ENCODE measurements at places on chromosomes 5 and 9.

- DNase-seq = no peak
Measured at GRCh38 chr9:38404314-38404713, 11.8 kb downstream of the ALDH1B1 start.

- no peak for DNase-seq
Measured at GRCh38 chr5:101018299-101018698, 115.2 kb upstream of the ST8SIA4 start.

DNA sequence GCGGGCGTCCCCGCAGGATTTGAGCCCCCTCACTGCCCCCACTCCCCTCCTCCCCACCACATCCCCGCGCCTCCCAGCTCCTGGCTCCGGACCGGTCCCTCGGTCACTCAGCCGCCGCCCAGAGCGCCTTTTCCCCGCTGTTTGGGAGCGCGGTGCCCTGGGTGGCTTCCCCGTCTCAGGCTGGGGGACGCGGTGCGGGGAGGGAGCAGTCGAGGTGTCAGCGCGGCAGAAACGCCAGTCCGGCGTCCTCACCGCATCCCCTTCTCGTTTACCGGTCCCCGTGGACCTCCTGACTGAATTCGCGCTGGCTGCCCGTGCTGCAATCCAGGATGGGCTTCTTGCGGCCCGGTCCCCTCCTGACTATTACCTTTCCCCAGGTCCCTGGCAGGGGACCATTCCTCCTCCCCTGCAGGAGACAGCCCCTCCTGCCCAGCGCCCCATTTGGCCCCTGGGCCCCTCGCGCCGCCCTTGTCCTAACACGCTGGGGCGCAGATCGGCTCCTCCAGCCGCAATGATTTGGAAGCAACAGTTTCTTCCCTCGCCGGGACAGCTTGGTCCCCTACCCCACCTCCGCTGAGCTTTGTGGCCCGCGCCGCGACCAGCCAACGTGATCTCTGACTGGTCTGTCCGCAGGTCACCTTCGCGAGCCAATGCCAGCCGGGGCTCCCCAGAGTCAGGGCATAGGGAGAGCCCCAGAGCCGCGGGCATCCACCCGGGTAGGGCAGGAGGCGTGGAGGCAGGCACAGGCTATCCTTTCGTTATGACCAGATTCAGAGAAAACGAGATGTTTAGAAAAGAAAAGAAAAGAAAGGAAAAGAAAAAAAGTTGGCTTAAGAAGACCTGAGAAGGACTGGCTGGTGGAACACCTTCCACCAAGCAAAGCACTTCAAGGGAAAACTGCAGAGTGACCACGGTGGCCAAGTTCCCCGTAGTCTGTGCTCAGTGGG lies 1.2 kb downstream of the ANKRD33B start:
- DNase-seq = peak; percentile 64

DNA sequence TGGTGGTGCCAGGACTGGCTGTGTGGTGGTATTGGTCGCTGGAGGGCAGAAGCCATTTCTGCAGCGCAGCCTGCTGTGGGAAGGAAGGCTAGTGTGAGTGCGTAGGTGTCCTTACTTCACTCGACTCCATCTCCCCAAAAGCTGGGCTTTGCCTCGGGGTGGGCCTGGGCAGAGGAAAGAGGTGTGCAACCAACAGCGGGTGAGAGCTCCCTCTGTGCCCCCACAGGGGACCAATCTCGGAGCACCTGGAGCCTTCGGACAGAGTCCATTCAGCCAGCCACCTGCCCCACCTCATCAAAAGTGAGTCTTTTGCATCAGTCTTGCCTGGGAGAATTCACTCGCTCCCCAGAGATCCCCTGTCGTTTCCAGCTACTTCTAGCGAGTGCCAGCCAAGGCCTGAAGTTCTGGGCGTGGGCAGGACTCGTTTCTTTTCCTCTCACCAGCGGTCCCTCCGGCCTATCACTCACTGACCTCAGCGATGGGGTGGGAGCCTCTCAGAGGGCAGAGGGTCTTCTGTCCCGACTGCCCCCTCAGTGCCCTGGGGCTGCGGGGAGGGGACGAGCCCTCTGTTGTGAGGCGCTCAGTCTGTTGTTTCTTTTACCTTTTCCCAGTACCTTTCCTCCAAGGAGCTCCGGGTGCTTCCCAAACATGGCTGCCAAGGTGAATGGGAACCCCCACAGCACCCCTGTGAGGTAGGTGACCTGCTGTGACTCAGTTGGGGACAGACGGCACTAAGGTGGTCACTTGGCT lies 32.9 kb upstream of the PRDM12 start:
- no peak for DNase-seq

DNA sequence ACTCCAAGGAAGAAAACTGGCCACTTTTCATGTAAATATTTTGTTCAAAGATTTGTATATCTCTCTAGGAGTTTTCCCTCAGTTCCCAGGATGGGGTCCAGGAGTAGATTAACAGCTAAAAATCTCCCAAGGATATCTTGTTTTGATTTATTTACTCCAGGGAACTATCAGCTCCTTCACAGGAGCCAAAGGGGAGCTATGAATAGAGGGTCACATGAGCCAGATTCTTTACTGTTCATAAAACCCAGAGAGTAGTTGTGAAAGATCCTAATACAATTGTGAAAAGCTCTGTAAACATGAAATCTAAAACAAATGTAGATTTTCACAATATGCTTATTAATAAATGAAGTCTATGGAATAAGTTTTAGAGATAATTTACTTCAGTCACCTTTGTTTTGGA lies 16.9 kb downstream of the DIMT1 start:
- no peak for DNase-seq

GRCh38 chr9:114928136-114928535 lies 2.3 kb downstream of the TNFSF8 start:
- DNase-seq = no peak

DNA sequence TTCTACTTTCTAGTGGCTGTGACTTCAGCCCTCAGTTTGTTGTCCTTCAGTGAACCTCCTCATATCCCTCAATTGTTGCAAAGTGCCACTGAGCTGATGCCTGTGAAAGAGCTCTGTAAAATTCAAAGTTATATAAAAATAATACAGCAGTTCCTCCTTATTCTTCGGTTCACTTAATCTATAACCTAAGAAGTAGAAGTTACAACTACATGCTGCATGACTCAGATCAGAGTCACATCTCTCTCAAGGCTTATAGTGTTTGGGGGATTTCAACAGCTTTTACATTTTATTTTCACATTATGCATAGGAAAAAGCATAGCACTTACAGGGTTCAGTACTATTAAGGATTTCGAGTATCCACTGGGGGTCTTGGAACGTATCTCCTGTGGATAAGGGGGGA lies 25.1 kb upstream of the GCNT1 start:
- no peak for DNase-seq

DNA sequence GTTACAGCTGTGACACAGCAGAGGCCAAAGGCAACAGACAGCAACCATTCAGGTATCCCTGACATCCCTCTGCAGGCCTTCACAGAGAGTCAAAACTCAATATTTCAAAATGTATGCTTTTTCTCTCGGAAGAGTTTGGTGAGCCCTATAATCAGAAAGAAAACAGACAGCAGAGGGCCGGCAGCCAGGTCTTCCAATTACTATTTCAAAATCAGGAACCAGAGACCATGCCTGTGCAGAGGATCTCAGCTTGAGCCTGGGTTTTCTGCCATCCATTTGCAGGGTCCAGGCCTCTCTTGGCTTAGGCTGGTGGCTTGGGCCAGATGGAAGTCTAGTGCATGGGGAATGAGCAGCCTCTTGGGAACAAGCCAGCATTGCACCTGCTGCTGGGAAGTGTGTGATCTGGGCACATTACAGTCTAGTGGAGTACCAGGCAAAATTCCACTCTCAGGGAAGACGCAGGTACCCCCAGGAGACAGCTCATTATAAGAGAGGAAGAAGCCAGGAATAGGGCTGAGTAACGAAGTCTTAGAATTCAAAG lies 231.3 kb downstream of the ENC1 start:
- DNase-seq = no peak

DNA sequence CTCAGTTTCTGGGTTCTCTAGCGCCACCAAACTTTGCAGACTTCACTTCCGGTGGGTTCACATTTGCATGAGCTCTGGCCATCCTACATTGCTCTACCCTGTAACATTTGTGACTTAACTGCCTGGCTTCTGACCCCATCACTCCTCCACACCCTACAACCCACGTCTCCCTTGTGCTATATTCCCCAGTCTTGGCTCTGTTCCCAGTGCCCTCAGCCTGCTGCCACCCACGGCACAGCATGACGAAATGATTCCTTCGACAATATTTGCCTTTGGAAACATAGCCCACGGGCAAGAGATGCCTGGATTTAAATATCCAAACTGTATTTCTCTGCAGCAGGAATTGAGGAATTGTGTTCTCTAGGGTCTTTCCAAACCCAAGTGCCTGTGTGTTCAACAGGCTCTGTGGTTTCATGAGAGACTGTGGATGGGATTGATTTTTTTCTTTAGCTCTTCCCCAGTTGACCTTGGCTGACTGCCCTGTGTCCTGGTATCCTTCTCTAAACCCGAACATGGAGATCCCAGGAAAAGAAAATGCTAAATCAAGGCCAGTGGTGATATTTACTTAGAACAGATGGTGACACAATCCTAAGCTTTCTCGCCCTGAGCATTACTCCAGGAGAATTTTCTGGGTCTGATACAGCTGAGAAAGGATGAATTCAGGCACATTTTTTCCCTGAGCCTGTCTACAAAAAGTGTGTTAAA lies 44.4 kb upstream of the GRIA1 start:
- no peak for DNase-seq

GRCh38 chr5:135315386-135315785 lies 83.6 kb downstream of the MACROH2A1 start:
- DNase-seq = no peak

DNA sequence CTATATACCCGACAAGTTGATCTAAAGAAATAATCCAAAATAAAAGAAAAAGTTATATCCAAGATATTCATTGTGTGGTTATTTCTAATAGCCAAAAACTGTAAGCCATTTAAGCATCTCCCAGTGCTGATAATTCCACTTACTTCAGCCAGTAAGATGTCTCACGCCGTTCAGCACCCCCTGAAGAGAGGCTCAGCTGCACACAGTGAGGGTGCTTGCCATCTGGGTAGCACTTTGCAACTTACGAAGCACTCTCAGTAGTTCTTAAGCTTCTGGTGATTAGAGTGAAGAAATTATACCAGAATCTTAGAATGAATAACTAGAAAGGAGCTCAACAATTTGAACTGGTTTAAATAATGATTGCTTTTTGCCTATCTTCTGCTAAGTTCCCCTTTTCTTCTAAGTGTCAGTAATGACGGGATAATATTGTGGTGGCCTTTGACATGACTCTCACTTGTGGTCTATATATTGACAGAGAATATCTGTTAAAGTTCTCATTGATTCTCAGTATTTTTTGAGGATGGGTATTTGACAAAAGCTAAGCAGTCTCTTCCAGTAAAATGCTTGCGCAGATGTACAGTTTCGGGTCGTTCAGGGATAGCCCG lies 26.2 kb upstream of the LTC4S start:
- DNase-seq = no peak

GRCh38 chr5:7882926-7883325 lies 14.0 kb downstream of the MTRR start:
- no peak for DNase-seq

GRCh38 chr9:114507726-114508125 lies 2.5 kb upstream of the WHRN start:
- DNase-seq = no peak

DNA sequence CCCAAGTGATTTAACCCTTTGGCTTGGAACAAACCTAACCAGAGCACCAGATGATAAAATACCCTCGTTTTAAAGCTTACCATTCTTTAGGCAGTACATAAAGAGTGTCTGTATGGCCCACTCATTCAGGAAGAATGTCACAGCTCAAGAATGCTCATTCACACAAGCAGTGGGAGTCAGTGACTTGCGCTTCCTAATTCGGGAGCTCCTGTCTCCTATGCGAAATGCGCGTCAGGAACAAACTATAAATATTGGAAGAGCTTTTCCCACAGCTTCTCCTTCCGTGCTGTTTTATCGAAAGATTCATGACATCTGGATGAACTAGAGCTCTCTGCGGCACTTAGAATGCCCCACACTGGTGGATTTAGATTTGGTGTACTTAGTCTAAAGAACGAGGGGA lies 66.6 kb downstream of the NTRK2 start:
- no peak for DNase-seq

GRCh38 chr5:151079838-151080612 lies 809 bp downstream of the TNIP1 start:
- no peak for DNase-seq

GRCh38 chr5:127492854-127493738 lies 24.3 kb upstream of the PRRC1 start:
- no peak for DNase-seq

DNA sequence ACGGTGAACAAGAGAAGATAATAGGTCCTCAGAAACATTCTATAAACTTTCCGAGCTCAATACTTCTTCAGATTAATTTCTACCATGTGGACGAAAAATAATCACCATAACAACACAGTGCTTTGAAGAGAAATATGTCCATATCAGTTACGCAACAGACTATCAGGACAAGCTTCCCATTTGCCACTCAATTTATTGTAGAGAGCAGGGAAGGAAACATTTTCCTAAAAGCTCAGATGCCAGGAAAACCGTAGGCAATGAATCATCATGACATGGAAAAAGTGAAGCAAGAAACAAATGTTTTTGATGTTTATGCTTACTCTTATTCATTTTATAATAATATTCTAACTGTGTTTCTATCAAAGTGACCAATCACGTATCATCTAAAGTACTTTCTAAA lies 87.6 kb downstream of the S1PR3 start:
- DNase-seq = no peak

DNA sequence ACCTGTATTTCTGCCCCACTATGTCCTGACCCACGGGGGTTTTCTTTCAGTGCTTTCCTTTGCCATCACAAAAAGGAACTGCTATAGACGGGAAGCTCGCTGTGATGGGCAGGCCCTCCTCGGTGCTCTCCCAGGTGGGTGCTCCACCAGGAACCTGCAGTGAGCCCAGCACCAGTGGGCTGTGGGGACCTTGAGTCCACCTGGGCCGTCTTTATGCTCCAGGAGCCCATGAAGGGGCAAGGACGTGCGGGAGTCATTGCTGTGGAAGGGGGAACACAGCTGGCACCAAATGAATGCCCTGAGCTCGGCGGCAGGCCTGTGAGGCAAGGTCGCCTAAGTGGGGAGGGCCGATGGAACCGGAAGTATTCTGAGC lies 36.7 kb upstream of the SLC6A3 start:
- DNase-seq = no peak

- DNase-seq = no peak
Measured at GRCh38 chr5:104053353-104053649, 490.7 kb upstream of the NUDT12 start.

GRCh38 chr5:1543398-1544293 lies 19.9 kb upstream of the LPCAT1 start:
- no peak for DNase-seq

DNA sequence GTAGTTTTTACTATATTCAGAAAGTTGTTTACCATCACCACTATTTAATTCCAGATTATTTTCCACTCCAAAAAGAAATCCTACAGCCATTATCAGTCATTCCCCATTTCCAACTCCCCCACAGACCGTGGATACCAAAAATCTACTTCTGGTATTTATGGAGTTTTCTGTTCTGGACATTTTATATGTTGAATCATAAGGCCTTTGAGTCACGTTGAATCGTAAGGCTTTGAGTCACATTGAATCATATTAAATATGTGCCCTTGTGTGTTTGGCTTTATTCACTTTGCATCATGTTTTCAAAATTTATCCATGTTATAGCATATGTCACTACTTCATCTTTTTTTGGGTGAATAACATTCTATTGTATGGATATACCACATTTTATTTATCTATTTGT lies 454.1 kb upstream of the NUDT12 start:
- DNase-seq = no peak

GRCh38 chr9:109138421-109138820 lies 18.7 kb upstream of the TMEM245 start:
- DNase-seq = no peak

GRCh38 chr5:141880961-141881801 lies 3.0 kb upstream of the PCDH1 start:
- no peak for DNase-seq

- DNase-seq = no peak
Measured at GRCh38 chr5:88033191-88033590, 235.5 kb downstream of the TMEM161B start.

- DNase-seq = peak; percentile 58
Measured at GRCh38 chr9:121281614-121282276, 13.8 kb downstream of the GSN start.
